Stimulated activated CD4-positive, alpha-beta T cell treated with anti-CD3 and anti-CD28 coated beads, Interleukin-12 subunit alpha, Interleukin-12 subunit beta, amount 100 ng/mL, for 48 hours (primary cell): ENCODE measurements at places on chromosomes 3 and 15.

GRCh38 chr3:171420667-171421066 is 39.5 kb downstream of the TNIK start:
- DNase-seq, result no peak

DNA sequence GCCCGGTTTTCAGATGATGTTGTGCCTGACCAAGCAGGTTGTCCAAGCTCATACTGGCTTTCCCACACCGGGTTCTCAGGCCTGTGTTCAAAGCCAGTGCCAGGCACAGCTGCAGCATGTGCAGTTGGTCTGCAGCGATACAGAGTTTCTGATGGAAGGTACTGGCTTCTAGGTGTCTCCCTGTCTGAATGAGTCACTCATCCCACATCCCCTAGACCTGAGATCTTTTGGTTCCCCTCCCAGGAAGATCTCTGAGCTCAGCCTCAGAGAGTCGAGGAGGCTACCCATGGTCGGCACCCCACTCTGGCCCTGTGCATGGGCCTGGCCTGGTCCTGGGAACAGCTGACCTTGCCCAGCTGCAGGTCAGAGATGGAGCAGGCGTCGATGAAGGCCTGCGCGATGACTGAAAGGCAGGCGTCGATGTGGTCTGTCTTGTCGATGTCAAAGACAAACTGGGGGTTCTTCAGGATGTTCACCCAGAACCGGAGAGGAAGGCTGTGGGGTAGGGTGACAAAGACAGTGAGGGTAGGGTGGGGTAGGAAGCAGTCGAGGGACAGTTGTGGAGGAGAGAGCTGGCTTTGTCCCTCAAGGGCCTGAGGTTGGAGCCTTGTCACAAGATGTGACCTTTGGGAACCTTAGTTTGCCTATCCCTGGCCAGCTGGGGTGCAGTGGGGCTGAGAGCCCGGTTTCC is 15.3 kb downstream of the H1-8 start:
- DNase-seq, result no peak

GRCh38 chr3:107953722-107954121 is 137.1 kb downstream of the CD47 start:
- DNase-seq, result no peak

DNA sequence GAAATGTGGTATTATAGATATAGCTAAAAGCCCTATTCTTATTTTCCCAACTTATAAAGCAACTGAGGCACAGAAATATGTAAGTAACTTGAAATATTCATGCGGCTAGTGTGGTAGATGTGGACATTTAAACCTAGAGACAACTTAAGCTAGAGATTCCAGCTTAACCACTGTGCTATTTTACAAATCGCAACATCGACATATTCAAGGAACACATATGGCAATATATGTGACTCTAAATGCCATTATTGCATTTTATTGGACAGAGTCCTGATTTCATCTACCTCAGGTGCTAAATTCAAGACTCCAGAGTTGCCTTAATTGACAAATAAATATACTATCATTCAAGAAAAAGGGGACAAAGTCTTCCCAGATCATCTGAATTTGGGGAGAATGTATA is 442.3 kb downstream of the NLGN1 start:
- no peak for DNase-seq

- no peak for DNase-seq
Measured at GRCh38 chr3:80190051-80190450, 422.3 kb upstream of the ROBO1 start.

- DNase-seq, result no peak
Measured at GRCh38 chr15:69134791-69135190, 25.6 kb upstream of the GLCE start.

GRCh38 chr3:49713336-49714105 is 6.0 kb downstream of the AMIGO3 start:
- DNase-seq, result no peak

DNA sequence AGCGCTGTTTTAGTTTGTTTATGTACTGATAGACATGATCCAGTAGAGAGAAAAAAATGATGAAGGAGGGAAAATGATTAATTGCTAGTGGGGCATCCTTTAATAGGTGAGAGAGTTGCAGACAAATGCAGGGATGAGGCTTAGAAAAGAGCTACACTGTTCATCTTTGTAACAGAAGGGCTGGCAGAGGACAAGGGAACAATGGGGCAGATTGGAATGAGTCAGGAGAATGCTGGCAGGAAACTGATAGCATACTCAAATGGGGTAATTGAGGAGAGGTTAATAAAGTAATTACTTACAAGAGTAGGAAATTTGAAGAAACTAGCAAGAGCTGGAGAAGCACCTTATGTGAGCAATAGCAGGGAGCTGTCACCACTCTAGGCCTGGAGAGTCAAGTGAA is 170.9 kb downstream of the OXSM start:
- no peak for DNase-seq
